Caudate nucleus (tissue), 63 donors: ENCODE measurements at places on chromosomes 4 and X.

DNA sequence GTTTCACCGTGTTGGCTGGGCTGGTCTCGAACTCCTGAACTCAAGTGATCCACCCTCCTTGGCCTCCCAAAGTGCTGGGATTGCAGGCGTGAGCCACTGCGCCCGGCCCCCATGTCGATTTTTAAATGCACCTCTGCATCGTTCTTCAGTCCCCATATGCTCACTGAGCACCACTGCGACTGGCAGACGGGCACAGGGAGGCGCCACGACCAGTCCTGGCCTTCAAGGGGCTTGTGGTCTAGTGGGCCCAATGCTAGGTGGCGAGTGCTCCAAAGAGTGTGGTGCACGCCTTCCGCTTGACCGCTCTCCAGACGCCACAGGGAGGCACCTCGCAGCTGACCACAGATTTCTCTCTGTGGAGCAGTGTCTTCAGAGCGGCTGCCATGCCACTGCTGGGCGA, 11.7 kb upstream of the MSANTD1 start:
- no peak for DNase-seq

GRCh38 chr4:29276150-29276549, 1444.0 kb upstream of the PCDH7 start:
- DNase-seq: no peak

DNA sequence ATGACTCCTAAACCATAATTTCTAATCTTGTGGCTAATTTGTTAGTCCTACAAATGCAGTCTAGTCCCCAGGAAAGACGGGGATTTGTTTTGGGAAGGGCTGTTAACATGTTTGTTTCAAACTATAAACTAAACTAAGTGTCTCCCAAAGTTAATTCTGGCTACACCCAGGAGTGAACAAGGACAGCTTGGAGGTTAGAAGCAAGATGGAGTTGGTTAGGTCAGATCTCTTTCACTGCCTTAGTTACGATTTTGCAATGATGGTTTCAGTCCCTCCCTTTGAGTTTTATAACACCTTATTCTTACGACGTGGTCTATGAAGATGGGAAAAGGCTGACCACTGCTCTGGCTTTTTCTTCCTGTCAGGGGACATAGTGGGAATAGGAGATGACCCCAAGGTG, 27.0 kb upstream of the IL2 start:
- DNase-seq: no peak

GRCh38 chr4:10075158-10075863, 41.3 kb downstream of the WDR1 start:
- no peak for DNase-seq

- DNase-seq: no peak
Measured at GRCh38 chr4:27398631-27399310, 538.1 kb downstream of the STIM2 start.

- DNase-seq: no peak
Measured at GRCh38 chrX:44795945-44796450, 47.8 kb upstream of the DUSP21 start.
